ENCODE measurements at places on chromosomes 2 and 18. TPM values are rescaled to one million over a fixed set of nuclear protein-coding genes. Genes with fewer than 3 reads are reported as not detected.

Gene AGXT
- total RNA-seq: not detected

Gene ASIC4
- 0.17 TPM for total RNA-seq

- DNase-seq: no peak
Measured at GRCh38 chr2:55283083-55283482, 14.1 kb upstream of the MTIF2 start.

DNA sequence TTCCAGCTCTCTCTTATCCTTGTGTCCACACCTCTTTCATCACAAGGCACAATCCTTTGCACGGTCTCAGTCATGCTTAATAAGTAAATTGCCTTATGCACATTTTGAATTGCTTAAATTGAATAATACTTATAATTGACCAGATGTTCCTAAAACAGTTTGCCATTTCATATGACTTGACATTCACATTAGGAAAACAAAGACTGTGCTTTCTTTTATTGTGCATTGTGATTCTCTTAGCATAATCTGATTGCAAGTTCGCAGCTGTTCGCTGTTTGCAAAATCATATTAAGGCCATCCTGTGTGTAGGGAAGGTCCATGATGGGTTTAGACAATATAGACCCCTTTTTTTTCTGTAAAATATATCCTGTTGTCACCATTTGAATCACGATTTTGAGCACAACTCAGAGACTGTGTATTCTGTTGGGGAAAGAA, 75.6 kb downstream of the RNF144A start:
- DNase-seq: no peak

- DNase-seq: no peak
Measured at GRCh38 chr2:47155091-47155876, at the start of gene STPG4. STPG4 (minus strand) TSS chr2:47155308; CDS start chr2:47155251, 57 bp downstream.

- no peak for DNase-seq
Measured at GRCh38 chr2:200733713-200734198, 78.0 kb upstream of the BZW1 start.

DNA sequence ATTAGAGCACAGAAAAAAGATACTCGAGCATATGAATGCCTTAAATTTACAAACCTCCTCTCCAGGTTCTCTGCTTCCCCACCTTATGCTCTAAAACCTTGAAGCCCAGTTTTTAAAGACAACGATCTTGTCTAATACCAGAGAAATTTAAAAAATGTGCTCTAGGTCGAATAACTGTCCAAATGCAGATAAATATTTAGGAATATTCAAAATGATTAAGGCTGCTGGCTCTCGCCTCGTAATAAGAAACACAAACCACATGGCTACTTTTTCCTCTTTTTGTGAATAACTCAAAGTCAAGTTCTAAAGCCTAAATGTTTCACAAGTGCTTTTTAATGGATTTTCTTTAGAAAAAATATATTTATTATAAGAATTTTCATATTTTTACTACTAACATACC, 101.3 kb downstream of the SATB2 start:
- no peak for DNase-seq

DNA sequence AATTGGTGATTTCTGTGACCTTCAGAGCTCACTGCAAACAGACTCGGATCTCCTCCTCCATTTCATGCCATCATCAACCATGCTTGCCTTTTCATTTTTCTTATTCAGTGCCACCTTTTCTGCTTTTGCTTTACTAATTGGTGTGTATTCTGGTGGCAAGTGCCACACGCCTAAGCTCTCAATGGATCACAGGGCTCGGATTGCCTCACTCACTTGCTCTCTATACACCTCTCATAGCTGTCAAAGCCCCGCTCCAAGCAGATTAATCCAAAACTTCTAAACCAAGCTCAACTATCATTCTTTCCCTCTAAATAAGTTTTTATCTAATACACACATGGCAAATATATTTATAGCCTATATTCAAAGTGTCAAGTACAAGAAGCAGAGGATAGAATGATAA, 86.4 kb downstream of the PLEKHM3 start:
- no peak for DNase-seq

- DNase-seq: no peak
Measured at GRCh38 chr2:72864500-72864899, 22.7 kb upstream of the SPR start.

- DNase-seq: no peak
Measured at GRCh38 chr2:1856922-1857321, 112.6 kb upstream of the PXDN start.

- peak; percentile 15 for DNase-seq
Measured at GRCh38 chr18:48409591-48410094, 460 bp upstream of the ZBTB7C start.

- DNase-seq: no peak
Measured at GRCh38 chr2:208256192-208256782, 1.4 kb upstream of the IDH1 start.

DNA sequence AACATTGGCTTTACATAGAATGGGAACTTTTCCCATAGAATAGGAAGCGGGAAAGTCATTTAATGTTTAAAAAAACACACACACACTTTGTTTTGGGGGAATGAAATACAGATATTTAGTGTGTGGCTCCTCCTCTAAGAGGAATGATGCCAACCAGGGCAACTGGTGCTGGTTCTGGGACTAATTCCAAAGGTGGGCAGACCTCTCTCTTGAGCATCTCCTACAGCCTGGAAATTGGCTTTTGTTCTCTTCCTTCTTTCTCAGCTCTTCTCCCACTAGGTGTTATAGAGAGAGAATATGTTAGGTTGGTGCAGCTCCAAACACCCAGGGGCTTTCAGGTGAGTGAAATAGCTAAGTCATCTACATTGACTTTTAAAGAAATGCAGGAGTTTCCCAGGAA, 190.1 kb downstream of the RAD51AP2 start:
- DNase-seq: no peak

- no peak for DNase-seq
Measured at GRCh38 chr2:156673333-156673615, 237.1 kb downstream of the GPD2 start.
